ENCODE measurements at places on chromosomes 3 and 15. TPM values are rescaled to one million over a fixed set of nuclear protein-coding genes. Genes with fewer than 3 reads are reported as not detected.

DNA sequence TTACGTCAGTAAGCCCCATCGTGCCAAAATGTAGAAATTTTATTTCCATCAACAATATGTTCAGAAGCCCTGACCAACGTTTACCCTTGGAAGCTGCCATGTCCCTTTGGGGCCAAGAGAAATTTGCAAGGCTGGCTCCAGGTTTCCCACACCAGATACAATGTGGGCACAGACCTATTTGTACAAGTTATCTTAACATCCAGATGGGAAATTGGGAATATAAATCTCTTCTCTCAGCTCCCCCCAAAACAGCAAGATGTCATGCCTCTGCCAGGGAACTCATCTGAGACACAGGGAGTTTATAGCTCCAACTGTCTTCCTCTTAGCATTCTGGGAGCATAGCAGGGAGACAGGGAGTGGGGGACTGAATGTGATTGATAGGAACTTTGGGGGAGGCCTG is 9.3 kb upstream of the DPPA2 start:
- no peak overlapping the region for H3K27ac ChIP-seq
- no peaks in the 10 kb centered on the region for H3K4me1 ChIP-seq
- H3K27me3 ChIP-seq, result no peaks in the 10 kb centered on the region
- no peak overlapping the region for H3K4me3 ChIP-seq

GRCh38 chr3:33537133-33537532 is 96.9 kb upstream of the UBP1 start:
- no peak overlapping the region for H3K4me3 ChIP-seq
- H3K4me1 ChIP-seq, result no peaks in the 10 kb centered on the region
- no peaks in the 10 kb centered on the region for H3K27me3 ChIP-seq
- H3K27ac ChIP-seq, result no peak overlapping the region
- no peak for DNase-seq
- peaks cover 78% of the 10 kb centered on the region for H3K36me3 ChIP-seq

- no peak overlapping the region for H3K27ac ChIP-seq
- no peak for DNase-seq
- no peaks in the 10 kb centered on the region for H3K27me3 ChIP-seq
- H3K4me3 ChIP-seq, result no peak overlapping the region
- no peaks in the 10 kb centered on the region for H3K4me1 ChIP-seq
Observed at GRCh38 chr3:158369279-158369678, 201.7 kb upstream of the MLF1 start.

The SERINC4 gene
- total RNA-seq, result not detected
